ENCODE measurements at places on chromosomes 2 and 18.
A peak's percentile ranks its signal among the peaks of the same experiment; 100 is the strongest.

DNA sequence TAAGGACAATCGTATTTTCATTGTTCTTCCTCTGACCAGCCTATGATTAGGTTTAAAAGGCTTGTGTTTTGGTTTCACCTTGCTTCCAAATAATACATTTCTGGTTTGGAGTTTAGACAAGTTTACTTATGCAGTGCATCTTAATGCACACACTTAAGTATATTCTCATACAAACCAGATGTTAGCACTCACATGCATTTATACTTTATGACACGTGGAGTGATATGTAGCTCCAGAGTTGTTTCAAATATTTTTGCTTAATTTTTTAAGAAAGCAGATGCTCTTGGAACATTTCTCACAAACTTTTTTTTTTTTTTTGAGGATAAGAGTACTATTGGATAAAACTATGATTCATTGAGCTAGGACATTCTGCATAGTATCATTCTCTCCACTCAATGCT, 109.9 kb downstream of the PDE1A start:
- DNase-seq = no peak

GRCh38 chr18:70377317-70377799, 88.5 kb downstream of the SOCS6 start:
- no peak for DNase-seq

DNA sequence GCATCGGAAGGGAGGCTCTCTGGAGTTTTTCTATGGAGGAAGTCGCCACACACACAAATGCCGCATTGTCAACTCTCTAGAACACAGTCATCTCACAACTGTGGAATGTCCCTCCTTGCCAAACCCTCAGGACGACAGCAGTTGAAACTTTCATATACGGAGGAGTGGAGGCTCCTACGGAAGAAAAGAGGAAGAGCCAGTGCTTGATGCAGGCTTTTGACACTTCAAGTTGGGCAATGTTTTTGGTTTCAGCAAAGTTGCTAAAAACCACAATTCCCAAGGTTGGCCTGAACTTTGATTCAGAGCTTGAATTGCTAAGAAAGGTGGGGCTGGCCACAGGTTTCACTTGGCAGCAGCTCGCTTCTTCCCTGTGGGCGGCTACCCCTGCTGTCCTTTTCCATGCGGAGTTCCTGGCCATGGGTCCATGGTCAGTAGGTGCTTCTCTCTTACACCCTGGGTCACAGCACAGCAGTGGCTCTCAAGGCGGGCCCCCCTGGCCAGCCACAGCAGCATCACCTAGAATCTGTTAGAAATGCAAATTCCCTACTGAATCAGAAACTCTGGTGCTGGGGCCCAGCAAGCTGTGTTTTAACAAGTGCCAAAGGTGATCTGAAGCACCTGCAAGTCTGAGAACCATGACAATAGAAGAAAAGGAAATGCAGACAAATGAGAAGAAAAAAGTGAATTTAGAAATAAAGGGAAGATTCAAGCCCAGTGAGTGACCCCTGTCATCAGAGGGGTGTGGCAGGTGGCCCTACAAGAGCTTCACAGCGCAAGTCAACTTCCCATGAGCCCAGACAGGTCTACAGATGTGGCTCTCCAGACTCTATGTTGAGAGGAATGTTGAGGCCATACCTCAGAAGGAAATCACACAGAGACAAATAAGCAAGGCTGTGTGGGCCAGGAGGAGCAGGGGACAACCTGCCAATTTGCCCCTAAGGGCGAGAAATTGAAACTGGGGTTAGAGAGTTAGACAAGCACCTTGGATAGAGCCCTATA, 856.4 kb downstream of the RNF144A start:
- DNase-seq = peak; percentile 9

DNA sequence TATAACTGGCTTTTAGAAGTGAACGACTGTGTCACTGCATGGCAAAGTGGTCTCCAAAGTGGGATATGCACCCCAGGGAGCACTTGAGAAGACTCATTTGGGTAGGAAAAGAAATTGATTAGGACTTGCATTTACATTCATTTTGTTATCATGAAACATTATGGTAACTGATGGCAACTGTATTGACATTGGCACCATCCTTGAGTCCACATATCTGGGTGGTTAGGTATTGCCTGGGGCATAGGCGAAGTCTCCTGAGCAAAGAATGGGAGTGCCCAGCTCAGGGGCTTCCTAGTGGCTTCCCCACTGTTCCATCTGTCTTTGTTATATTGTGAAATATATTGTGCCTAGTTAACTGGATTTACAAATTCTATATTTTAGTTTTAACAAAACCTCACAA, 29.2 kb downstream of the SPATS2L start:
- DNase-seq = no peak

DNA sequence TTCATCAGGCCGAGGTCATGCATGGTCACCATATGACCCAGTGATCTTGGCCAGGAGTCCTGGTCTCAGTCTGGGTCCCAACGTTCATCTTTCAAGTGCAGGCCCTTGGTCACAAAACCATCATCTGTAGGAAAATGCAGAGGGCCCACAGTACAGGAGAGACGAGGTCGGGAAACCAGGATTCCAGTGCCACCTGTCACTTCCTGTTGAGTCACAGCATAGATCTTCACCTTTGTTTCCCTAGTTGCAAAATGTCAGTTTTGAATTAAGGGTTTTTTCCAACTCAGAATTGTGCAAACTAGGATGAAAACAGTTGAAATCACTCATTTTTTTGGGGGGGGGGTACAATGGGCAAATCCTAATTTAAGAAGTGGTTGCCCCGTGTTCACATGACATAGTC, 162.2 kb downstream of the INSIG2 start:
- no peak for DNase-seq

DNA sequence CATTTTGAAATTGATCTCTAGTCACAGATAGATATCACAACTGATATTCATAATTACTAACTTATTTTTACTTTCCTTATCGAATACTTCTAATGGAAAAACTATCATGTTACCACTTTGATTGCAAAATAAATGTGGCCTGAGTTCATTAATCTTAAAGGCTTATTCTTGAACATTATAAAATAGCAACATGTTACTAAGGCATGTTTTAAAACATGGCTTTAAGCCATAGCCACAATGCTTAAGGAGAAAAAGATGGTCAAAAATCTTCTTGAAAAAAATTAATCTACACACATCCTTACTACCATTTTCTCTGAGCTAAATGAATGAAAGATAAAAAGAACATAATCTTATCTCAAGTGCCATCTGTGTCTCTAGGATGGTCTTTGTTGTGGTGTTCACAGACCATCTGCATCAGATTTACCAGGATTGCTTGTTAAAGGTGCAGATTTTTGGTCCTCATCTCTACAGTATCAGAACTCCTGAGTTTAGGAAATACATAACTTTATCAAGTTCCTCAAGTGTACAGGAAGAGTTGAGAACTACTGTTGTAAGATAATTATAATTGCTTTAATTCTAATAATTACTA, 15.3 kb downstream of the MTX2 start:
- DNase-seq = no peak

- DNase-seq = no peak
Measured at GRCh38 chr2:179569831-179570233, 291.6 kb downstream of the ZNF385B start.

DNA sequence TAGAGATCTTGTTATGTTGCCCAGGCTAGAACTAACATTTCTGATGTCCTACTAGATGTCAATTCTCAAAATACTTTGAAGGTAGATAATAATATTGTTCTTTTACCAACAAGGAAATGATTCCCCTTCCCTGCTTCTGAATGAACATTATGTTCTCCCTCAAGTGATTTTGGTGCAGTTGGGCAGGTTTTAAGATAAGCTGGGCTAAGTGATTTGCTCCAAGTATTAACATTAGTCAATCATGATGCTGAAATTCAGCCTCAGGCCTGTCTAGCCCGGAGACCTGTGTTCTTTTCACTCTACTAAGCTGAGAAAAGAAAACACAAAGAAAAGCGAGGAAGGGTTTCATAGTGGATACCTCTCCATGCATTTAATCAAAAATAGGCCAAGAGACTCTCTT, 38.5 kb upstream of the SPTBN1 start:
- DNase-seq = no peak

DNA sequence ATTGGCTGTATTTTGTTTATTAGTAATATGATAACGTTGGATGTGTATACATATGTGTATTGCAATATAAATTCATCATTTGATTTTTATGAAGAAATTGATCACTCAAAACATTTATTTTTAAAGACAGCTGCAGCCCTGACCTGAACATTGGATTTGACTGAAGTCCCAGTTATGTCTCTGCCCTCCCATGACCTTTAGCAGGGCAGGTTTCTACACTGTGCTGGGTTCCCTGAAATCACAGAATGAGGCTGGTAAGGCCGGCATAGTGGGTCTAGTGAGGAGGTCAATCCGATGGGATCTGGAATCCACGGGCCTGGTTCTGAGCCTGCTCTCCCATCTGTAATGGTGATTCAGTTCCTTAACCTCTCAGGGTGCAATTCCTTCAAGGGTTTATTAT, 22.0 kb downstream of the SPP2 start:
- no peak for DNase-seq

All from activated CD4-positive, alpha-beta T cell treated with anti-CD3 and anti-CD28 coated beads, Interleukin-2, amount 10 ng/mL, durations not matched to agents 7 days and 5 days (primary cell).